ENCODE measurements at places on chromosomes 1 and 21.

GRCh38 chr1:178030467-178030866, 60.6 kb upstream of the SEC16B start:
- H3K27ac ChIP-seq, result no peak overlapping the region
- H3K4me3 ChIP-seq, result no peak overlapping the region
- no peak for DNase-seq
- no peaks in the 10 kb centered on the region for H3K4me1 ChIP-seq
- no peaks in the 10 kb centered on the region for H3K27me3 ChIP-seq

- no peaks in the 10 kb centered on the region for H3K4me1 ChIP-seq
- peaks cover 27% of the 10 kb centered on the region for H3K36me3 ChIP-seq
- H3K27ac ChIP-seq, result no peak overlapping the region
- no peak overlapping the region for H3K4me3 ChIP-seq
- no peaks in the 10 kb centered on the region for H3K27me3 ChIP-seq
Measured at GRCh38 chr1:160291248-160292220, 6.6 kb upstream of the PEX19 start.

DNA sequence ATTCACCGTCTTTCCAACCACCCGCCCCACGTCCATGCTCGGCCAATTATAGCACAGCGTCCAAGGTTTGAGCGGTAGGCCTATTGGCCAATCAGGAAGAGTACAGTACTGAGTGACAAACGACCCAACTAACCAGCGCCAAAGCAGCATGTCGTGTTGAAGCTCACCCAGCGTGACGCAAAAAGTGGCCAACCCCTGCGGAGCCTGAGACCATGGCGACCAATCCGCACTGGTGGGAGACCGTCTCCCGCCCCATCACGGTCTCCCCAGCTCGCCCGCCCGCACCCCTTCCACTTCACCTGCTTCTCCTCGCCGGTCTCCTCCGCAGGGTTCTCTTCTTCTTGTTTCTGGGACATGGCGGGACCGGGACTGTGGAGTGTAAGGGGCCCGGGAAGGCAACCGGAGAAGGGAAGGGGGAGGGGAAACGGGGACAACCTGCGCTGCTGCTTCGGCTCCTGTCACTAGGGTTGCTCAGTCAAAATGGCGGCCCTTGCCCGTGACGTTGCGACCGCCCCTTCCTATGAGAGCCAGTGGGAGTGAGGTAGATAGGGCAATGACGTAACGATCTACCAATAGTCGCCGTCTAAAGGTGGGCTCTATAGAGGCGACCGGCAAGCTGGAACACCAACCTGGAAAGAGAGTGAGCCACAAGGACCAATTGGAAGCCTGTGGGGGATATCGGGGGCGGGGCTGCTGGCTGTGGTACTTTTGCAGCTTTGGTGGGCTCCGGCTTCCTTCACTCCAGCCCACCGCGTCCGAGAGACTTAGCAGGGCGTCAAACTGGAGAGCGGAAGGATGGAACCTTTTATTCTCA, at the start of gene ENSA:
Gene ENSA, minus strand, starts transcription at position 498 of the 814 bp plus-strand sequence. Its CDS starts 142 bp downstream, at position 356.
- no peaks in the 10 kb centered on the region for H3K27me3 ChIP-seq
- peaks cover 7% of the 10 kb centered on the region for H3K4me1 ChIP-seq
- H3K36me3 ChIP-seq, result peaks cover 17% of the 10 kb centered on the region
- peak within 1 kb of the TSS; percentile 97 for H3K27ac ChIP-seq

- DNase-seq, result peak; percentile 81
- no peak within 1 kb of the TSS for H3K27ac ChIP-seq
- no peaks in the 10 kb centered on the region for H3K4me1 ChIP-seq
- no peaks in the 10 kb centered on the region for H3K36me3 ChIP-seq
- no peak within 1 kb of the TSS for H3K4me3 ChIP-seq
- H3K27me3 ChIP-seq, result no peaks in the 10 kb centered on the region
Measured at GRCh38 chr1:163069142-163069541, at the start of gene RGS4. Gene RGS4 (plus strand): TSS chr1:163069361. CDS start chr1:163069485, 124 bp downstream.

- no peak for DNase-seq
- no peaks in the 10 kb centered on the region for H3K4me1 ChIP-seq
- H3K27ac ChIP-seq, result no peak overlapping the region
- H3K4me3 ChIP-seq, result no peak overlapping the region
- H3K27me3 ChIP-seq, result no peaks in the 10 kb centered on the region
Measured at GRCh38 chr1:115669886-115670285, 28.1 kb downstream of the VANGL1 start.

GRCh38 chr1:113780374-113781146, 21.3 kb upstream of the PHTF1 start:
- no peak overlapping the region for H3K4me3 ChIP-seq
- H3K27ac ChIP-seq, result no peak overlapping the region
- no peak for DNase-seq
- H3K36me3 ChIP-seq, result peaks cover 21% of the 10 kb centered on the region
- no peaks in the 10 kb centered on the region for H3K4me1 ChIP-seq
